Coronary artery (tissue), 2 donors: ENCODE measurements at places on chromosomes 1 and 21.
A peak's percentile ranks its signal among the peaks of the same experiment; 100 is the strongest.

DNA sequence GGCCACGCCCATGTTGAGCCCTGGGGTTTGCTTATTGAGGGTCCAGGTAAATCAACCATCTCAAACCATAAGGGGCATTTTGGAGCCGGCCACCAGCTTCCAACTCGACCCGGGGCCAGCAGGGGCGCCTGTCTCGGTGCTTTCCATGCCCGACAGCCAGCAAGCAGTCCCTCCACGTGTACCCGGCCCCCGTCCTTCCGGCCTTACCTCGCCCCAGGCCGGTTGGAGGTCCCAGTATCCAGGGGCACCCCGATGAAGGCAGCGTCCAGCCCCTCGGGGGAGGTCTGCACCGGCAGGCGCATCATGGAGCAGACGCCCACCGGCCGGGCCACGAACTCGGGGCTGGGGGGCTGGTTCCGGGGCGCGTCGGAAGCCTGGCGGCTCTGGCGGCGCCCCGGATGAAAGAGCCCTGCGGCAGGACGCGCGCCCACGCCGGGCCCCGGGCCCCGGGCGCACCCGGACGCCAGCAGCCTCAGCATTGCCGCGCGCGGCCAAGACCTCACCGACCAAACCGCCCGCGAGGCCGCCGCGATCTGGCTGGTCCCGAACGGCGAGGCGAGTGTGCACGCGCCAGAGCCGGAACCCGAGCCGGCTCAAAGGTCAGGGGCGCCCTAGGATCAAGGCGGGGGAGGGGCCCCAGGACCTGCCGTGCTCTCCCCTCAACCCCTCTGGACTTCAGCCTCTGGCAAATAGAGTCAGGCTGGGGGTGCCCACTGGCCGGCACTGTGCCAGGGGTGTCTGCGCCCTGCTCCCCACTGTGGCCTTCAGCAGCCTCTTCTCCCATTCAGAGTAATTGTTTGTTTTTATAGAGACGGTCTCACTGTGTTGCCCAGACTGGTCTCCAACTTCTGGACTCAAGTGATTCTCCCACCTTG lies at the start of gene AGMAT:
Gene AGMAT (minus strand): TSS at position 563 of the 875 bp plus-strand sequence. CDS start 84 bp downstream, at position 479.
- DNase-seq, result no peak

DNA sequence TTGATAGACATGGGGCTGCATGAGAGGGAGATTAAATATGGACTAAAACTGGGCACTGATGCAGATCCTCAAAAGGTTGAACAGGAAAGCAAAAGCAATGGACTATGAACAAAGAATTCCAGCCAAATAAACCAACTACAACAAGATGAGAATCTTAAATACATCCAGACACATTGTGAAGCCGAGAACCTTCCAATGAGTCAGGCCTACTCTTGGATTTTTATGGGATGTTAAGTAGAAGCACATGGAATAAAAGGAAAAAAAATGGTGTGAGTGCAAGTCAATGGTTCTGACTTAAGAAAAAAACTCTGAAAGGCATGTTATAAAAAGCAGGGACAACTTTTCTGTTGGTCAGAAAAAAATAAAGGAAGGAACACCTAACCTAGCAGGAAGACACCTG lies 227.2 kb downstream of the DPYD start:
- DNase-seq, result no peak

GRCh38 chr1:56385314-56385713 lies 194.0 kb downstream of the PLPP3 start:
- no peak for DNase-seq

- DNase-seq, result no peak
Measured at GRCh38 chr21:20998886-20999285, 677 bp downstream of the NCAM2 start.

- DNase-seq, result no peak
Measured at GRCh38 chr1:206518206-206518605, 10.9 kb downstream of the RASSF5 start.

GRCh38 chr1:86616871-86617270 lies 70.0 kb downstream of the CLCA4 start:
- DNase-seq, result no peak

GRCh38 chr1:186905561-186905960 lies 76.8 kb downstream of the PLA2G4A start:
- DNase-seq, result no peak

DNA sequence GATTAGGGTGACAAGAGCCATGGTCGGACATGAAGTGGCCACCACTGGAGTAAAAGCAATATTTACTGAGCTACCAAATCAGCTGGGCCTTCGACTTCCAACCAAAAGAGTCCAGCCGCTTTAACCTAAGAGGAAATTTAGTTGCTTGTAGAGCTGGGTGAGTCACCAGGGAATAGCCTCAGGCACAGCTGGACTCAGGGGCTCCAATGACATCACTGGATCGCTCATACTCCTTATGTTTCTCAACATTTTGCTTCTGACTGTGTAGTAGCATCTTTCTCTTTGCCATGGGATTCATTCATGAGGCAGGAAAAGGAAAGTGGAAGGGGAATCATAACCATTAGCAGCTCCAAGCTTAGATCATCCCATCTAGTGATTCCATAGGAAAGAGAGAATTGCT lies 664.4 kb downstream of the MATN1 start:
- DNase-seq, result no peak

DNA sequence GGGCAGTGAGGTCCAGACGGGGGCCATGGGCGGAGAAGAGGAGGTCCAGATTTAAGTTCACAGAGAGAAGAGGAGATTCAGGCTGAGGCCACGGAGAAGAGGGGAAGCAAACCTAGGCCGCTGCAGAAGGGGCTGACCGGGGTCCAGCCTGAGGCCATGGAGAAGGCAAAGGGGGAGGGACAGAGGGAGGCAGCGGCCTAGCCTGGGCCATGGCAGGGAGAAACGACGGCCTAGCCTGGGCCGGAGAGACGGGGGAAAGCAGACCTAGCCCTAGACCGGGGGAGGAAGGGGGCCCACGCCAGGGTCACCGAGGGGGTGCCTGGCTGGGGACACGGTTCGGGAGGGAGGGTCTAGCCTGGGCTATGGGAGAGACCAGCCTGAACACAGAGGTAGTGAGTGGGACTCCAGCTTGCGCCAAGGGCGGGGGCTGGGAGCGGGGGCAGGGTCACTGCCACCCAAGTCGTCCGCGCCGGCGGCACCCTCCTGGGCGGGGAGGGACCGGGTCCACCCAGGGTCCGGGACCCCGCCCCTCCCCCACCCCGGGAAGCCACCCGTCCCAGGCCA lies 459 bp downstream of the CAPZB start:
- DNase-seq, result peak; percentile 85

- no peak for DNase-seq
Measured at GRCh38 chr1:67390041-67390887, 39.9 kb downstream of the SERBP1 start.

DNA sequence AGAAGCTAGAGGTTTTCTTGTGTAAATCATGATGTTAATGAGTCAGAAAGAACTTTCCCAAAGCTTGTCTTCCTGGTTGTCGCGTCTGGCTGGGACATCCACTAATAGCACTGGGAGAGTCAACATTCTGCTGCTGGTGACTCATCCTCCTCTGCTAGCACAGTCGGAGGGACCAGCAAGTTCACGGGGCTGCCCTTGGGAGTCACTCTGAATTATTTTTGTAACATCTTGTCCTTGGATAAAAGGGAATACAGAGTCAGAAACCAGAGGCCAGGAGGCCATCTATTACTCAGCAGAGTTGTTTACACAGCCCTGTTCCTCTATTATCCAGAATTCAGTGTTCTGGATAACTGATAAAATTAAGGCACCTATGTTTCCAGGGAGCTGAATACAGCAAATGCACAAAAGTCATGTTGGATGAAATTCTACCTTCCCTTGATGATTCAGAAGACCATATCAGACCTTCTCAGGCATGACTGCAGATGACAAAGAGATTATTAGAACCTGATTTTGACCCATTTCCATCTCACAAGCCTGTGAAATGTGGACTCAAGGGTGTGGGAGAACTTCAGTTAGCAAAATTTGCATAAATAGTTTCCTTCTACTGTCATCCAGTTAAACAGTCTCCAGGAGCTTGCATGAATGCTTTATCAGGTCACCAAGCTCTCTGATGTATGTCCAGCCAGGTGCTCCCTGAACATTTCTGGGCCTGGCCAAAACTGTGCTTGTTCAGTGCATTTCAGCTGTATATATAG lies 68.1 kb downstream of the JAK1 start:
- DNase-seq, result peak; percentile 92

DNA sequence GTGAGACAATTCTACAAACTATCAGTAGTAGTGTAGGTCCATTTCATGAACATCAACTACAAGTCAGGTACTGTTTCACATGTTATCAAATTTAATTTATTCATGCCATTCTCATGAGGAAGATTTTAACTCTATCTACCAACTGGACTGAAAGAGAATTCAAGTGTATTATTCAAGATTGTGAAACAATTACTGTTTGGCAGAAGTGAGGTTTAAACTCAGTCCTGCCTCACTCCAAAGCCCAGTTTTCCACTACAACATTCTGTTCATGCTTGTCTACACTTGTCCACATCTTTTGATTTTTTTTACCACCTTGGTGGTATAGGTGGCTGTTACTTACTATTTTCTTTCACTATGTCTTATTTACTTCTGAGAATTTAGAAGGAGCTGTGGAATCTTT lies 272.9 kb downstream of the TGFB2 start:
- no peak for DNase-seq

- DNase-seq, result no peak
Measured at GRCh38 chr1:6103854-6104530, 58.3 kb downstream of the KCNAB2 start.

GRCh38 chr1:6544831-6545230 lies 9.5 kb downstream of the NOL9 start:
- no peak for DNase-seq

DNA sequence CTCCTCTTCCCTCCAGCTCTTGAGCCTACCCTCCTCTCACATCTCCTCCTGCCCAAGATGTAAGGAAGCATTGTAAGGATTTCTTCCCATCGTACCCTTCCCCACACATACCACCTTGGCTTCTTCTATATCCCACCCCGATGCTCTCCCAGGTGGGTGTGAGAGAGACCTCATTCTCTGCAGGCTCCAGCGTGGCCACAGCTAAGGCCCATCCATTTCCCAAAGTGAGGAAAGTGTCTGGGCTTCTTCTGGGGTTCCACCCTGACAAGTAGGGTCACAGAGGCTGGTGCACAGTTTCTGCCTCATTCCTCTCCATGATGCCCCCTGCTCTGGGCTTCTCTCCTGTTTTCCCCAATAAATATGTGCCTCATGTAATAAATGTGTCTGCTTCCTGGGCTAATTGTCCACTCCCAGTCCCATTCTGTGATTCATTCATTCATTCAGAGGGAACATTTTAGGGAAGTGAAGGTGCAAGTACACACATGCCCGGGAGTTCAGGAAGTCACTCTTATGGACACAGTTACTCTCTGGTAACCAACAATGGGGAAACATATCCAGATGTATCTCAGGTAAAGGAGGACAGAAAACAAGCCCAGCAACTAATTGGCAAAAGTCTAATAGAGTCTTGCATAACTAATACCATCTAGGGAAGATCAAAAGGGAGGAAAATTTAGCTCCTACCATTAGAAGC lies 1.9 kb downstream of the SPRR4 start:
- DNase-seq, result no peak

- no peak for DNase-seq
Measured at GRCh38 chr1:91876040-91876470, 9.9 kb downstream of the TGFBR3 start.

DNA sequence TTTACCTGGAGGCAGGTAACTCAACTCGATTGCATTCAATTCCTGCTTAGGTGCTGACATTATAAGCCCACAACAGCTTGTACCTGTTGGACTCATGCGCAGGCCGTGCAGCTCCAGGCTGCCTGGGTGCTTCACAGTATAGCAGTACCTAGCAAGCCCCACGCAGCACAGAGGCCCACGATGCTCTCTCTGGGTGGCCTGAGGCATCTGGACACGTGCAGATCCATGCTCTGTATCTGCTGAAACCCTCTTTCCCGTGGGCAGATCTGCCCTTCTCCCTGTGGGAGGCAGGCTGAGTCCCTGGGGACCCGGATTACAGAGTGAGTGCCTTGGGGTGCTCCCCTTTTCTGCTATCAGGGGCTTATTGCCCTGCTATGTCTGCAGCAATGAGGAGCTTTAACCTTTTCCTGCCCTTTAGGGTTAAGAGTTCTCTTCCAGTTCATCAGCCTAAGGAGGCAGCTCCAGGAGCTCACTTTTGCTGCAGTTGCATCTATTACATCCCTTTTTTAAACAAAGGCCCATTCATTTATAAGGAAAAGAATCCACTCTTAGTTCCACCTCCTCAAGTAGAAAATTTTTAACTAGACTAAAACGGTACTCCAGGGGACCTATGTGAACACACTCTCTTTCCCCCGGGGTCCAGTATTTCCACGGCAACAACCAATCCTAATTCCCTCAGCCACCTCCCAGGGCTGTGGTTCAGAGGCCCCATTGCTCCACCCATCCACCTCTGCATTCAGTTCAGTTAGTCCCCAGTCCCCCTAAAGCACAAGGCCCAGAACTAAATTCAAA lies 19.3 kb downstream of the ITPKB start:
- DNase-seq, result no peak

GRCh38 chr1:156129687-156130577 lies 15.4 kb downstream of the LMNA start:
- peak; percentile 96 for DNase-seq

- no peak for DNase-seq
Measured at GRCh38 chr21:16572032-16572431, 842.2 kb downstream of the USP25 start.

- no peak for DNase-seq
Measured at GRCh38 chr21:38913893-38914527, 108.3 kb downstream of the ETS2 start.

- no peak for DNase-seq
Measured at GRCh38 chr1:175155936-175156335, 36.6 kb downstream of the KIAA0040 start.

DNA sequence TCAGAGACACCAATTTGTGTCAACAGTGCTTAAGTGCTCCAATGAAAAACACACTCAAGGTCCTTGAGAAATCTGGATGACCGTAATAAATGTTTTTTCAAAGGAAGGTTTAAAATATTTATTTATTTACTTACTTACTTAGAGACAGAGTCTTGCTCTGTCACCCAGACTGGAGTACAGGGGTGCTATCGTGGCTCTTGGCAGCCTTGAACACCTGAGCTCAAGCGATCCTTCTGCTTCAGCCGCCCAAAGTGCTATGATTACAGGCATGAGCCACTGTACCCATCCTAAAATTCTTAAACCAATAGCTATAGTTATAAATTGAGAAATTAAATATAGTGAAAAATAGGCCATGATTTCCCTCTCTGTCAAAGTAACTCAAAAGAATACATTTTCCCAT lies 17.3 kb upstream of the ERICH3 start:
- no peak for DNase-seq

- DNase-seq, result no peak
Measured at GRCh38 chr1:220873868-220874655, 5.2 kb upstream of the HLX start.

DNA sequence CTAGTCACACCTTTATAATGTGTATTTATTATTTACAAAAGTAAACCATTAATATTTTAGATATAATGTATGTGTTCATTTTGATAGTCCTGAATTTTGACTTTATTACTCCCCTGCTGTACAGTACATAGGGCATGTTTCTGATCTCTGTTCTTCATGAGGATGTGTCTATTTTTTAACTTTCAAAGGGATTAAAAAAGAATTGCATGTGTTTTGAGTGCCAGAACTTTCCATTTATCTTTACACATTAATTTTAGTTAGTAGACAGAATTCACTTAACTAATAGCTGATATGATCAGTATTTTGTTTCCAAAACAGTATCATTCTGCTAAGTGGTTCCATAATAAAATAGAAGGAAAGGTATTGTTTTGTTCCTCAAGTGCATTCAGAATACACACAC lies 3.1 kb downstream of the PBX1 start:
- no peak for DNase-seq

- DNase-seq, result no peak
Measured at GRCh38 chr1:107704911-107705310, 260.1 kb downstream of the VAV3 start.

- DNase-seq, result no peak
Measured at GRCh38 chr1:9576903-9577302, 11.8 kb upstream of the TMEM201 start.
